CD4-positive, alpha-beta T cell treated with Interleukin-15 for 4 hours (primary cell): ENCODE measurements at places on chromosomes 2 and 18.
A peak's percentile ranks its signal among the peaks of the same experiment; 100 is the strongest.

- no peak for DNase-seq
Measured at GRCh38 chr2:112147382-112148168, 9.4 kb downstream of the FBLN7 start.

- no peak for DNase-seq
Measured at GRCh38 chr2:66761826-66762225, 326.9 kb downstream of the MEIS1 start.

GRCh38 chr18:6708890-6709289 is 20.6 kb upstream of the ARHGAP28 start:
- DNase-seq, result no peak

DNA sequence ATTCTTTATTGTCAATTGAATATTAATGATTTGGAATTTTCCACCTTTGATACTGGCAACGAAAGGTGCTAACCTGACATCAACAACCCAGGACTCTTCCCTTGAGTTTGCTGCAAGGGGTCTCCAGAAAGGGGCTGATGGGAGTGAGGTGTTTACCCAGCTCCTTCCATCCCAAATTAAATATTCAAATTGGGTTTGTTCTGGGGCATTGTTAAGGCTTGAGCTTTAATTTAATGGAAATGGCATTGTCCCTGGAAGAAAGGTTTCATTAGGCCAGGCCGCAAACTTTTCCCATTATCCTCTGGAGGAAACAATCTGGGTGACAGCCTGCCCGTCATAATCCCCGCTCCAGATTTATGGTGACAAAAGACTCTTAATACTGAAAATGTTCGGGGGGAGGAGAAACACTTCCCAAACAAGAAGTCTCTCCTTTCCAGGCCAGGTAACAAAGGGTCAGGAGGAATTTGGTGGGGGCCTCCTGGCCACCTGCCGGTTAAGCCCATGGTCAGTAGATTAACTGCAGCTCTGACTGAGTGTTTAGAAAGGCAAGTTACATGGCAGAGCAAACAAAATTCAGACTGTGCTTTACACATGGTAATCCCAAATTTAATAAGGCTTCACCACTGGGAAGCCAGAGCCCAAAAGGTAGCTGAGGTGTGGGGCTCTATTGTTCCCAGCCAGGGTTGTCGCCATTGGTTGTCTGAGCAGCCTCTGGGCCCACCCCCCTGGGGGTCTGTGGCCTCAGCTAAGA is 151.4 kb upstream of the SIX3 start:
- no peak for DNase-seq

DNA sequence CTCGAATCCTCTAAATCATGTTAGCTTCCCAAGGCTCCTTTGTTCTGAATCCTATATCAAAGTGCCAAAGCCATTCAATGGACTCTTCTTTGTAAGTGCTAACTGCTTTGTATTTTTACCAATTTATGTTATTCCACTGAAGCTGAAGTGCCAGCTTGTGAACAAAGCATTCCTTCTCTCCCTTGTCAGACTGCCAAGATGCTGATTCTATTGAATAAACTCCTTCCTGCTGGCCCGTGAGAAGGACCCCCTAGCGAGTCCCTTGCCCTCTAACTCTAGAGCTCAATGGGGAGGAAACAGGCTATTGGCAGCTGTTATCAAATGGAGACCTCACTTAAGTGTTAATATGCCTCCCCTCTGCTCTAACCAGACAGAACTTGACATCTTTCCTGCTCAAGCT is 1097.9 kb upstream of the CNTNAP5 start:
- no peak for DNase-seq

DNA sequence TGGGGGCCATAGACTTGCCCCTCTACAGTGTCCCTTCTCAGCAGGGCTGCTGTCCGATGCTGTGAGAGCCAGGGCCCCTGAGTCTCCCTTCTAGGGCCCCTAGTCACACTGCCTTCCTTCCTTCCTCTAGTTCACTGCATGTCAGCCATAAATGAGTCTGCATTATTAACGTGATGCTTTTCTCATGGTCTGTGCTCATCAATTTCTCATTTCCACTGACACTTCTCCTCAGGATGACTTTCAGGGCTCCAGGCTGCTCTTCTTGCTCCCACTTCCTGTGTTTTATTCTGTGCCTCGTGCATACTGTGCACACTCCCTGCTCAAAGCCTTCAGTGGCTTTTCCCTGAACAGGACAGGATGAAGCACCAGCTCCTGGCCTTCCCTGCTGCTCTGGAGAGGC is 146.5 kb downstream of the FAM210A start:
- no peak for DNase-seq

DNA sequence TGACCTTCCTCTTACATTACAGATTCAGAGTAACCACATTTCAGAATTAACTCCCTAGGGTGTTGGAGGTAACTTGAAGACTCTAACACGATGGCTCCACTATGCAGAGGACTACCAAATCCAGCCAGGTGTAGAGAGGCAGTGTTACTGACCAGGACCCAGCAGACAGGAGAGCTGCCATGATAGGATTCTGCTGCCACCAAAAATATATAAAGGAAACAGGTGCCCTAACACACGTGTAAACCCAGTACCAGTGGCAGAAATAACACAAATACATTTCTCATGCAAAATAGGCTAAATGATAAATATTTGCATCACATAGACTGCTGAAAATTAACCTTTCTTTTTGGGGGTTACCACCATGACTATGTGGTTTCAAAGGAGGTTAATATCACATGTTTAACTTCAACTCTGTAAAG is 7.0 kb downstream of the ZBTB14 start:
- no peak for DNase-seq

DNA sequence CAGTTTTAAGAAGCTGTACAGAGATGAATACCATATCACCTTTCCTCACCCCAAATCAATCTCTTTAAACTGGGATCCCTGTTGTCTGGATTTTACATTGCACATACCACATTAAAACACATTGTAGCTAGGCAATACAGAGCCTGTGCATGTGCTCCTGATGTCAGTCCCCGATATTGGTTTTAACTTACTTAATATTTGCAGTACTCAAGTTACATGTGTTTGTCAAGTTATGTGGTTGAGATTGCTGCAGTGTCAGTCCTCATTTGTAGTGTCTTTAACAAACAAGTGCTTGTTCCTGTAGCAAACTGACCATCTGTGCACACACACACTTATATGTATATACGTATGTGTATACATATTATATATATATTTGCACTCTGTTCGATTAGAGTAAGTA is 10.4 kb upstream of the UBE2E3 start:
- no peak for DNase-seq

- no peak for DNase-seq
Measured at GRCh38 chr2:170680172-170680941, 34.8 kb upstream of the SP5 start.

- DNase-seq, result no peak
Measured at GRCh38 chr2:18959952-18960717, 370.8 kb upstream of the NT5C1B start.

GRCh38 chr18:79819968-79820351 is 22.2 kb downstream of the KCNG2 start:
- peak; percentile 0 for DNase-seq

GRCh38 chr18:36851202-36851590 is 22.3 kb downstream of the KIAA1328 start:
- DNase-seq, result no peak

DNA sequence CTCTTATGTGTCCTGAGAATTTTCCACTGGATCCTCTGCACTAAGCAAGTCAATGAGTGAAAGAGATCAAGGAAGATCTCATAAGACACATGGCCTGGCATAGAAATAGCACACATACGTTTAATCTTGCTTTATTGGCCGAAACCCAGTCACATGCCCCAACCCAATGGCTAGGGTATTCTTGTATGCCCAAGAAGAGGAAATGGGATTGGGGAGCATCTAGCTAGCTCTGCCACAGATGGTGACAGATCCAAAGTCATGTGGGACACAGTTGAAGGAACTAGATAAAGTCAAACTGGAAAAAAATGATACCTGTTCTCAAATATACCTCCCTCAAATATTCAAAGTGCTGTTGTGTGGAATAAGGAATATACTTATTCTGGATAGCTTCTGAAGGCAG is 74.7 kb downstream of the CD28 start:
- no peak for DNase-seq

DNA sequence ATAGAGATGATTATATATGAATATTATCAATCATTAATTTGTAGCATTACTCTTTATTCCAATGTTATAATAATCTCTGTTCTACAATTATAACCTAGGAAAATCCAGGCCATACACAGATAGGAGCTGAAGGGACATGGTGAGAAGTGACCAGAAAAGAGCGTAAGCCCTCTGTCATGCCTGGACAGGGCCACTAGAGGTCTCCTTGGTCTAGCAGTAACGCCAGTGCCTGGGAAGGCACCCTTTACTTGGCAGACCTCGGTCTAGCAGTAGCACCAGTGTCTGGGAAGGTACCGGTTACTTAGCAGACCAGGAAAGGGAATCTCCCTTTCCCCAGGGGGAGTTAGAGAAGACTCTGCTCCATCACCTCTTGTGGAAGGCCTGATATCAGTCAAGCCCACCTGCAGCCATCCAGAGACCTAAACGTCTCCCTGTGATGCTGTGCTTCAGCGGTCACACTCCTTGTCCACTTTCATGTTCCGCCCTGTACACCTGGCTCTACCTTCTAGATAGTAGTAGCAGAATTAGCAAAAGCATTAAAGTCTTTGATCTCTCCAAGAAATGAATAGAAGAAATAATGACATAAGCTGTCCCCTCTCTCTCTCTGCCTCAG is 447.5 kb upstream of the FSIP2 start:
- DNase-seq, result no peak

DNA sequence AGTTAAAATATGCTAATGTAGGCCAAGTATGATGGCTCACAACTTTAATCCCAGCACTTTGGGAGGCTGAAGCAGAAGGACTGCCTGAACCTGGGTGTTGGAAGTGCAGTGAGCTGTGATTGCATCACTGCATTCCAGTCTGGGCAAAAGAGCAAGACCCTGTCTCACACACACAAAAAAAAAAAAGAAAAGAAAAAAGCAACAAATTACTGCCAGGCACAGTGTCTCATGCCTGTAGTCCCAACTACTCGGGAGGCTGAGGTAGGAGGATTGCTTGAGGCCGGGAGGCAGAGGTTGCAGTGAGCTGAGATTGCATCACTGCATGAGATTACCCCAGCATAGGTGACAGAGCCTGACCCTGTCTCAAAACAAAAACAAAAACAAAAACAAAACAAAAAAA is 110.6 kb downstream of the PRELID3A start:
- no peak for DNase-seq

- DNase-seq, result no peak
Measured at GRCh38 chr2:106366204-106366885, 101.9 kb downstream of the RGPD3 start.

DNA sequence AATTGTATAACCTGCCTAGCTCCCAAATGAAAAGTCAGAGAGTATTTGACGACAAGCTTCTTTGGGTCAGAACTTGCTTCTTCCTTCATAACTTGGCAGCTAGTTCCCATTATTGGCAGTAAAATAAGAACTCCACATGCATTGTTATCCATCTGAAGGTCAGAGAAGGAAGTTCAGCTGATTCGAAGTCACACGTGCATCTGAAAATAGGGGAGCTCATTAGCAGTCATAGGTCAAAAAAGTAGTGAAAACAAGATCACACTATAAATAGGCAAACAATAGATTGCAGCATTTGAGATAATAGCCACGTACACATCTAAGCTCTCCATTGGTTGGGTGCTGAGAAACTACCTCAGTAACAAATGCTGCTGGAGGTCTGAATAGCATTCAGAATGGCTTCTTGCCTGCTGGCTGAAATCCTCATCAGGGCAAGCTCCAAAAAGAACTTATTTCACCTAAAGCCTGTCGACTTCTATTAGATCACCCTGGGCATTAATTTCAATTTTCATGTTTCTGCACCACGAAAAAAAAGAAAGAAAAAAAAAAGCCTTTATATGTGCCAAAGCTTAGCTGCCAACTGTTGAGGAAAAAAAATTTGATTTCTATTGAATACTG is 1492.9 kb upstream of the CELF4 start:
- no peak for DNase-seq

- no peak for DNase-seq
Measured at GRCh38 chr2:177484180-177484795, 91.7 kb downstream of the AGPS start.

DNA sequence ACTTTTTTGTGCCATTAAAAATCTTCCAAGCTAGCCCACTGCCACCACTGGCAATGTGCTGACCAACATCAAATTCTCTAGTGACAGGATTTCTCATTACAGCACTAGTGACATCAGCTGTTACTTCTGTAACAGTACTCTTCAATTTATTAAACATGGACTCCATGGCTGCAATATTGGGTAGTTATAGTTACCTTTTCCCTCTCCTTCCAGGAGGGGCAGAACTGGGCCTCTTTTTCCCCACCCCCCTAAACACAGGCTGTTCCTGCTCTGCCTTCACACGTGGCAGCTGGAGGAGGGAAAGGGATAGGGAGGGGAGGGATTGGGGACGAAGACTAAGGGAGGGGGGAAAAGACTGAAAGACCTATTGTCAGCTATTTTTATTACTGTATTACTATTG is 38.1 kb downstream of the TRAK2 start:
- no peak for DNase-seq

DNA sequence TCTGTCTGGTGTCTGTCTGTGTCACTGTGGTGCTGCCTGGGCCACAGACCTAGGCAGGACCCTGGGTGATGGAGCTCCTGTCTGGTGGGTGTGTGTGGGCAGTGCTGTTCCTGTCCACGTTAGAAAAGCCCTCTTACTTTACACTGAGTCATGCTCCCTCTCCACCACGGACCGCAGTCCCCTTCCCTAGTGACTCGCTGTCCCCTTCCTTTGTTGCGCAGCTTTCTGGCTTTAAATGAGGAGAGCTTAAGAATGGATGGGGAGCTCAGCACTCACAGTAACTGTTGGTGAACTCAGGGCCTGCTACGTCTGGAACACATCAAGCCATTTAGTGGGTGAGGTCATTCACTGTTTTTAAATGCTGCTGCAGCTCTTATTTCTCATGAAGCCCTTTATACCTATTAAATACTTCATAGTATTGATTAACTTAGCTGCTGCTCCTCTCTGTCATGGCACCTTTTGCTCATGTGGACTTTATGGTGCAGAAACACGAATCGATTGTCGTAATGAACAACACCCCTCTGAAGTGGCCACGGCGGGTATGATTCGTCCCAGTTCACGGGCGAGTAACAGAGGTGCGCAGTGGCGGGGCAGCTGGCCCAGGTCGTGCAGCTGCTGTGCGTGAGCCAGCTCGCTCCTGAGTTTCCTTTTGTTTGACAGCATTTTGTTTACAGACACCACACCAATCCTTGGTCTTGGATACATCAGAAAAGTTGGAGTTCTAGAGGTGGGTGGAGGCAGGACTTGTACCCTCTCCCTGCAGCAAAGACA is 100.4 kb downstream of the LDLRAD4 start:
- DNase-seq, result no peak

DNA sequence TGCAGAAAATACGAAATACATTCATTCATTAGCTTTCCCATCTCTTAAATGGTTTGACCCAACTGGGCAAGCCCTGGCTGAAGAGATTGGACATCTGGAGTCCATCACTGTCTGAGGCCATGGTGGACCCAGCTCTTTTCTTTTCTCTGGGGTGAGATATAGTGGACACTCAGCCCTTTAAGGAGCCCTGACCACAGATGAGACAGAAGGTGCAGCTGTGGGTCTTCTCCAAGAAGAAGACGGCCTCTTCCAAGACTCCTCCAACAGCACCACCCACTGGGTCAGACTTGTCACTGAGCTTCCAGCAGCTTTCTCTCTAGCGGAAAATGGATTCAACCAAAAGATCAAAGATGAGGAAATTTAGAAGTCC is 27.2 kb downstream of the TWIST2 start:
- no peak for DNase-seq

- peak; percentile 9 for DNase-seq
Measured at GRCh38 chr2:10620481-10620880, 69.3 kb downstream of the NOL10 start.
